ENCODE measurements at places on chromosomes 7 and 10. TPM values are rescaled to one million over a fixed set of nuclear protein-coding genes. Genes with fewer than 3 reads are reported as not detected.

GRCh38 chr10:94545391-94546048, at the start of gene HELLS:
HELLS (plus strand) TSS chr10:94545788; CDS start chr10:94545922, 134 bp downstream.
- peak; percentile 68 for DNase-seq

DNA sequence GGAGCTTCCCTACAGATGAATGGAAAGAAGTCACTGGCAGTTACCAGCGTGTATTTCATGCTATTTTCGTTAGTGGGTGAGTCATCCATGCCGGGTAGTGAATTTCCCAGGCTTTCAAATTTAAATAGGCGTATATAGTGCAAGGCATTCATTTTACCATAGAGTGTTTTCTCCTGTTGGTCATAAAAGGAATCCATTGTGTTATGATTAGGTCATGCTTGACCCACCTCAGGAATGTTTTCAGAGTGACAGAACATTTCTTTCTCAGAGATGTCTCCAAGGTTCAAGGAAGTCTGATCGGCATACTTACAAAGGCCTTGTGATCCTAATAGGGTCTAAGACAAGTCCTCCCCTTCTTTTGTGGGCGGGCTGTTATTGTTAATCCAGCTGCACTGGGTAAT, 110.7 kb downstream of the AKR1D1 start:
- DNase-seq: no peak

Gene IQCE
- total RNA-seq: 11.5 TPM

- DNase-seq: no peak
Observed at GRCh38 chr7:22584179-22584578, 84.2 kb upstream of the STEAP1B start.

DNA sequence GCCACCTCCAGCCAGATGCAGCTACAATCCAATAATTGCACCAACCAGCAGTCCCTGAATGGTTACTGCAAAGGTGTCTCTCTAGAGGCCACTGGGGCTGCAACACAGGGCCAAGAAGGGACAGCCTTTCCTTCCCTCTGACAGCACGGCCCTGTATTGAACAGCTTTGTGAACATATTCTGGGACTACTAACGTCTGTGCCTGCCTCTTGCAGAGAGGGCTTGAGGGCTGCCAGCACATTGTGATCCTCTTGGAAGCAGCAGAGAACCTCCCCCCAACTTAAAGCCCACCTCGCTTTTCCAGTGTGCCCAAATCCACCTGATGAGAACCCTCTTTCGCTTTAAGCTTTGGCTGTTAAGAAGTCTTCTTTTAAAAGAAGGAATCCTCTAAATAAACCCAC, 415.9 kb downstream of the RPS24 start:
- DNase-seq: no peak

- DNase-seq: peak; percentile 21
Observed at GRCh38 chr10:117609095-117609795, 66.7 kb downstream of the EMX2 start.

DNA sequence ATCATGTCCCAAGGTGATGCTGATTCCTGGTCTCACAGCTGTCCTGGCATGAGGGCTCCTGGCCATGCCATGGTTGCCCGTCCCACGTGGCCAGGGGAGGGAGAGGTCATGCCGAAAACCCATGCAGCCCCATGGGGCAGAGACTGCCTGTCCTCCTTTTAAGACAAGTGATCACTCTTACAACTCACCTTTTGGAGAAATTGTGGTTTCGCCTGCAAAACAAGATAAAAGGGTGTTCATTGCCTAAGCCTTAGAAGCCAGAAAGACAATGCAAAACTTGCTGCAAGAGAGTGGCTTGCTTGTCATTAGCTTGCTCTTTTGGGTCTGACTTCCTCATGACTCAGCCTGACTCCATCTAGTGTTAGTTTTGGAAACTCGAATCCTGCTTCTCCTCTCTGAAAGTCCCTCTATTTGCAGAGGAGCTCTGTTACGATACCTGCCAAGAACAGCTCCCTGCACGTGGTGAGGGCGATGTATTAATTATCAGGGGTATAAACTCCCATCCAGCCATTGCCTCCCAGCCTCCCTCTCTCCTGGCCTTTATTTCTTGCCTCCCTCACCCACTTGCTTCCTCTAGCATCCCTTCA, 26.7 kb downstream of the TMEM273 start:
- no peak for DNase-seq

Gene NYAP1
- total RNA-seq: 0.38 TPM

GRCh38 chr7:127824682-127825081, 172.7 kb downstream of the SND1 start:
- DNase-seq: no peak

DNA sequence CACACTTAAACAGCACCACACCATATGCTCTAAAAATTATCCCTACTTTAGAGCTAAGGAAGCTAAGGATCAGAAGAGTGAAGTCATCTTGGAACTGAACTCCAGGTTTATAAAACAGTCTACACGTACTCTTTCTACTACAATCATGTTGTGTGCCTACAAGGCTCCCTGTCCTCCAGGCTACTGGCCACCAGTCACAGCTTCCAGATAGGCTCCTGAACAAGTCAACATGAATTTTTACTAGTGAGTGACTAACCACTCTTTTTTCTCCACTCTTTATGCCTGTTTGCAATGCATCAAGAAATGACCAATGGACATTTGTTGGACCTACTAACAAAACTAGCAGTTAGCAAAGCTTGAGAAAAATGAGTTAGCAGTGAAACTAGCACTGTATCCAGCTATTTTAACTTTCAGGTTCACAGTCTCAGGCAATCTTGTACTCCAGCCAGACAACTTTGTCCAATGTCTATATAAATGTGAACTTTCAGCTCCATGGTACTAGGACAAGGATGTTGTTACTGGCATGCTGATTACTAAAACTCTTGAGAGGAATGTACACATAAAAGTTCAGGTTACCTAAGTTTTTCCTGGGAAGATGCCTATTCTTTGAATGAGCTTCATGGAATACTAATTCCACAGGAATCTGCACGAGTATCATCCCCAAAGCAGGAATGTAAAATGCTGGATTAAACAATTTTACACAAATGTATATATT, 180.0 kb downstream of the BTAF1 start:
- DNase-seq: no peak

DNA sequence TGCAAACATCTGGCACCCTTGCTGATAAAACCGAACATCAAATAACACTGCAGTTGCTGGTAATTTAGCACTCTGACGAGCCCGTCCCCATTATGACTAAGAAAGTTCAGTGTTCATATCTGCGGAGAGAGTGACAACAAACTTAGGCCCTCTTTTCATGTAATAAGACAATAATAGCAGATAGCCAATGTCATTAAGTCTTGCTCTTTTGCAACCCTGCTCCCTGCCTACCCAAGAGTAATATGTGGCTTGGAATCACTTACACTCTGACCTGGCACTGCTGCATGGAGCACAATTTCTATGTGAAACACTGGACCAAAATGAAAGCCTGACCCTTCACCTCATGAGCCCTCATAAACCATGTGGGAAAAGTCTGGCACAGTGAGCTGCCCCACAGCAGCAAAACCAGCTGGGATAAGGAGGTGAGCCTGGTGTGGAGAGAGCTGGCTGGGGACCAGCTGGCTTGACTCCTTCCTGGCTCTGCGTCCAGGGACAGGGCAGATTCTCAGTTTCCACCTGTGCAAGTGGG, 86.5 kb downstream of the HIPK2 start:
- peak; percentile 83 for DNase-seq

Gene MARVELD1
- total RNA-seq: 6.4 TPM

- DNase-seq: no peak
Observed at GRCh38 chr7:29372351-29373090, 177.9 kb downstream of the CHN2 start.
